ENCODE measurements at places on chromosomes 3 and 15.

GRCh38 chr3:12445523-12446240, 38.6 kb upstream of the TSEN2 start:
- no peak for DNase-seq

GRCh38 chr15:68582236-68582635, 3.4 kb downstream of the CORO2B start:
- no peak for DNase-seq

- no peak for DNase-seq
Measured at GRCh38 chr15:39605146-39605545, 24.3 kb downstream of the THBS1 start.

GRCh38 chr15:68681836-68682235, 103.0 kb downstream of the CORO2B start:
- no peak for DNase-seq

DNA sequence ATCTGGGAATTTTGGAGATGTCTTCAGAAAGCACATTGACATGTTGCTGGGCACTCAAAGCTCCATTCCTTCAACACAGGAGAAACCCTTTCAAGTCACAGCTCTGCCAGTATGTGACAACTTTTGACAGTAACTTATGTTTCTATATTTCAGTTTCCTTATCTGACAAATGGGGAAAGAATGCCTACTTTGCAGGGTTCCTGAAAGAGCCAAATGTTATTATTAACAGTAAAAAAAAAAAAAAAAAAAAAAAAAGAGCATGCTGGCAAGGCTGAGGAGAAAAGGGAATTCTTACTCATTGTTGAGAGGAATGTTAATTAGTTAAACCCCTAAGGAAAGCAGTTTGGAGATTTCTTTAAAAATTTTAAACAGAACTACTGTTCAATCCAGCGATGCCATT, 272.5 kb upstream of the TGFBR2 start:
- no peak for DNase-seq

DNA sequence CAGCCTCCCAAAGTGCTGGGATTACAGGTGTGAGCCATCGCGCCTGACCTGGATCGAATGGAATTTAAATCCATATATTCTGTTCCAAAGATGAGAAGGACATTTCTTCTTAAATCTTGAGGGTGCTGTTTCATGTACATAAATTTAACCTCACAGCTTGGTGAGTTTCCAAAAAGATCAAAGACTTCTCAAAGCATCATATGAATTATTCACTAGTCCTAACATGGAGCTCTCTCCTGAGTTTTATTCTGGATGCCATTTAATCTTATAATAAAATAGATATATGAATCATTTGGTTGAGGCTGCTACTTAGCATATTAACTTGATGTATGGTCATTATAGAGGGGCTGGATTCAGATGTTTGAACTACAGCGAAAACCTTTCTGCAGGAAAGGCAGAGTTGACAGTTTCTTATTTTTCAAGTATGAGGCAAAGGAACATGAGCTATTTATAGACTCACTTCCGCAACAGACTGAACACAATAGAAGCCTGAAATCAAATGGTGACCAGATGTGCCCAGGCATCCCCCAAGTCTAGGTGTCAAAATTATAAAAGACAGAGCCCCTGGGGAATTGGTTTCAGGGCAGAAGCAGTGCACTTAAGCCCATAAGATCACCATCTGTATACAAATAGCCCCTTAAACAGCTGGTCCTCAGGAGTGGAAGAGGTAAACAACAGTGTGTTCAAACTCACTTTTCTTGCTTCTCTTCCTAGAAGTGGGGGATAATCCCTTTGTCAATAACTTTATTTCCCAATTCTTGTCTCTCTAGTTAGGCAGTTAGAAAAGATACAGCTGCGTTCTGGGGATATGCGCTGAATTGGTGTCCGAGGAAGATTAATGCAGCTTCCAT, 29.7 kb downstream of the STARD9 start:
- no peak for DNase-seq

DNA sequence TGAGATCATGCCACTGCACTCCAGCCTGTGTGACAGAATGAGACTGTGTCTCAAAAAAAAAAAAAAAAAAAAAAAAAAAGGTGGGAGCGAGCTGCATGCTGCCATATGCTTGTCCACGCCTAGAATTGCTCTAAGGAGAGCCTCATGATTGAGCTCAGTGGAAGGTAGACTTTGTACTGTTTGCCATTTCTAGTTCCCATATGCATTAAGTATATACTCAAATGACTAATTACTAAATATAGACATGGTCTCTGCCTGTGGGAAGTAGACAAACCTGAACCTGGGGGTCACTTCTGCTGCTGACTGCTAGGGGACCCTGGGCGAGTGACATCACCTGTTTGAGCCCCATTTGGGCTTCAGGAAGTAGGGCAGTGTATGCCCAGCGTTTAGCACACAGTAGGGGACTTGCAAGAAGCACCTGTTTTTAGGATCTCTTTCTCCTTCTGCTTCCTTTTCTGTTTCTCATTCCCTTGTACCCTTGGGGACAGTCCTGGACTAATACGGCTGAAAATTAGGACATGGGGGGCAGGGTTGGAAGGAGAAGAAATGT, 27.2 kb downstream of the PRKCD start:
- no peak for DNase-seq

DNA sequence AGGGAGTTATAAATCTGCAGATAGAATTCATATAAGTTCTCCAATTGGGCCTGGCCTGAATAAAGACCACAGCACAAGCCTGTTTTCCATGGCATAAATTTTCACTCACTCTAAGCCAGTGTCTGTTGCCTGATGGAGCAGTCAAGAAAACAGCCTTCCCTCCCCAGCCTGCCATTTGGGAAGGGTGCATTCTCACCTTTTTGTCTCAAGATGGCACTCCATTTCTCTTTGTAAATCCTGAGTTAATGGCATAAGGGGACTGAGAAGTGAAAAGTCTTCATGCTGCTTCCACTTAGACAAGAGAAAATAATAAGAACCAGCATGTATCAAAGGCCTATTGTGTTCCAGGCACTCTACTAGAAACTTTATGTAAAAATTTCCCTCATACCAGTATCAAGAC, 115.6 kb upstream of the MANF start:
- no peak for DNase-seq

GRCh38 chr15:67806536-67806935, 18.8 kb upstream of the SKOR1 start:
- DNase-seq = no peak

DNA sequence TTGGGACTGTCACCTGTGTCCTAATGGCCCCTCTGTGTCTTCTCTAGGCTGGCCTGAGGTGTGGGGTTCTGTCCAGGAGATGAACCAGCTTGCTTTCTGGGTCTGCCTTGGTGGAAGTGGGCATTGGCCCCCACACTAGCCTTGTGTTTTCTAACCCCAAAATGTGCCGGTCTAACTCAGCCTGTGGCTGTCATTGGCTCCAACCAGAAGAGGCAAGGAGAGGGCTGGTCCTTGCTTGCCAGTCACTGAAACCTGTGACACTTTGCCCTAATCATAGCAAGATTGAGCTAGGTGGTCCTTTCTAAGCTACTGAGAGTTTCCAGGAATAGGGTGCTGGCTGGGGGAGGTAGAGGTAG, 2.2 kb downstream of the C15orf39 start:
- DNase-seq = no peak

Data from stimulated activated CD8-positive, alpha-beta memory T cell treated with anti-CD3 and anti-CD28 coated beads, Interleukin-4, amount 100 ng/mL, for 1 hour (primary cell).